ENCODE measurements at places on chromosomes 7 and 10.

- no peak for DNase-seq
Observed at GRCh38 chr7:66683770-66684123, 55.1 kb downstream of the KCTD7 start.

GRCh38 chr7:148211740-148212151 is 378.8 kb upstream of the C7orf33 start:
- DNase-seq = no peak

GRCh38 chr10:86721232-86721631 is 35.2 kb upstream of the BMPR1A start:
- no peak for DNase-seq

GRCh38 chr7:30596721-30597120 is 2.0 kb downstream of the GARS1 start:
- no peak for DNase-seq

DNA sequence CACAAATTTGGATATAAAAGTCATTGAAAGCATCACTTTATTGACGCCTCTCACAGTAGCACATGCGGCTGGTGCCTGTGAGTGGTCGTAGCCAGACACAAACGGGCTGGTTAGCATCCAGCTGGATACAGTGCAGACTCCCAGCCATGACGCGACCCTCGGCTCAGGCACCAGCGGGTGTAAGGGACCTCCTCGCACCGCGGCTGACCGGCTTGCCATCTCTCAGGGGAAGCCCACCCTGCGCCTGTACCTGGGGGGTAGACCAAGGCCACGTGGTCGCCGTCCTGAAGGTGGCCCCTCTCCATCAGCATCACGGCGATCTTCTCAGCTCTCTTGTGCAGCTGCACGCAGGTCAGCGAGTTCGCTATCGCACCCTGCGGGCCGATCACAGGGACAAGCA is 213.8 kb downstream of the ZMYND11 start:
- DNase-seq = no peak

- no peak for DNase-seq
Observed at GRCh38 chr7:129875160-129875559, 77.6 kb downstream of the UBE2H start.

DNA sequence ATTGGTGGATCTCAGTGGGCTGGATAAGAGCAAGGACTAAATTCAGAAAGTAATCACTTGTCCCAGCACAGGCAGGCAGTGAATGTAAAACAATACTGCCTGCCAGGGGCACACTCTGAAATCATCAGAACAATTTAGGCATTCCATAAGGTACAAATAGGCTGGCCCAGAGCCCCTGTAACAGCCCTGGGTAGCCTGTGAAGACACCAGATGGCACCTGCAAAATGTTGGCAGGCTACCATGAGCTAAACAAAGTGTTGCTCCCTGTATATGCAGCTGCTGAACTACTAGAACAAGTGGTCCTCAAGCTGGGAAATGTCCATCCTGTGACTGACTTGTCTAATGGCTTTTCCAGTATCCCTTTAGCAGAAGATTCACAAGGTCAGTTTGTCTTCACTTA is 3.0 kb upstream of the PRSS37 start:
- DNase-seq = no peak

Measured in SK-N-SH (cell line).